ENCODE measurements at places on chromosomes 2 and 18.

- no peak for DNase-seq
Observed at GRCh38 chr2:26541401-26542193, 63.7 kb upstream of the OTOF start.

DNA sequence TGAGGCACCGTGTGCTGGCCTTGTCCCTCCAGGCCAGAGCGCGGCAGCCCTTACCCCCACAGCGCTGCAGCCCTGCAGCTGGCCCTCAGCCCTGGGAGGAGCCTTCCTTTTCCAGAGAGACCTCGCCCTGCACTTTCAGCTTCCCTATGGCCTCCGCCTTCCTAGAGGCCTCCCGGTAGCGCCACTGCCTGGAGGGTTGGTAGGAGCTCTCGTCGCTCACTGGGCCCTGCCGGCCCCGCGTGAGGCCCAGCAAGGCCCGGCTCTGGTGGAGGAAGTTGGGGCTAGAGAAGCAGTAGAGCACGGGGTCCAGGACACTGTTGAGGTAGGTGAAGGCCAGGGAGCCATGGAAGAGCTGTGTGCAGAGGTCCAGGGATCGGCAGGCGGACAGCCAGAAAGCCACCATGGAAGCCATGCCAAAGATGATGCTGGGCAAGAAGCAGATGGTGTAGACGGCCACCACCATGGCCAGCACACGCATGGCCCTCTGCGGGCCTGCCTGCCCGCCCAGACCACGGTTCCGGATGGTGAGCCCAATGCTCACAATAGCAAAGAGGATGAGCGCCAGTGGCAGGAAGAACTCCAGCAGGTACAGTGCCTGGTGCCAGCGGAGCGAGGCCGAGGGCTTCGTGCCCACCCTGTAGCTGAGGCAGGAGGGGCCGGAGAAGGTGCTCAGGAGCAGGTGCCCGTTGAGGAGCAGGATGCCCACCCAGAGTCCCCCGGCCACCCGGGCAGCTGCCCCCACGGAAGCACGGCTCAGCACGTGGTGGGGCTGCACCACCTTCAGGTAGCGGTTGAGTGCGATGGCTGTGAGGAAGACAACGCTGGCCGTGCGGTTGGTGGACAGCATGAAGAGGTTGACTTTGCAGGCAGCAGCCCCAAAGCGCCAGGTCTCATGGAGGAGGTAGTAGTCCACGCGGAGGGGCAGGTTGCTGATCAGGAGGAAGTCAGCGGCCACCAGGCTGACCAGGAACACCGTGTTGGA, 821 bp downstream of the OXER1 start:
- DNase-seq, result no peak

DNA sequence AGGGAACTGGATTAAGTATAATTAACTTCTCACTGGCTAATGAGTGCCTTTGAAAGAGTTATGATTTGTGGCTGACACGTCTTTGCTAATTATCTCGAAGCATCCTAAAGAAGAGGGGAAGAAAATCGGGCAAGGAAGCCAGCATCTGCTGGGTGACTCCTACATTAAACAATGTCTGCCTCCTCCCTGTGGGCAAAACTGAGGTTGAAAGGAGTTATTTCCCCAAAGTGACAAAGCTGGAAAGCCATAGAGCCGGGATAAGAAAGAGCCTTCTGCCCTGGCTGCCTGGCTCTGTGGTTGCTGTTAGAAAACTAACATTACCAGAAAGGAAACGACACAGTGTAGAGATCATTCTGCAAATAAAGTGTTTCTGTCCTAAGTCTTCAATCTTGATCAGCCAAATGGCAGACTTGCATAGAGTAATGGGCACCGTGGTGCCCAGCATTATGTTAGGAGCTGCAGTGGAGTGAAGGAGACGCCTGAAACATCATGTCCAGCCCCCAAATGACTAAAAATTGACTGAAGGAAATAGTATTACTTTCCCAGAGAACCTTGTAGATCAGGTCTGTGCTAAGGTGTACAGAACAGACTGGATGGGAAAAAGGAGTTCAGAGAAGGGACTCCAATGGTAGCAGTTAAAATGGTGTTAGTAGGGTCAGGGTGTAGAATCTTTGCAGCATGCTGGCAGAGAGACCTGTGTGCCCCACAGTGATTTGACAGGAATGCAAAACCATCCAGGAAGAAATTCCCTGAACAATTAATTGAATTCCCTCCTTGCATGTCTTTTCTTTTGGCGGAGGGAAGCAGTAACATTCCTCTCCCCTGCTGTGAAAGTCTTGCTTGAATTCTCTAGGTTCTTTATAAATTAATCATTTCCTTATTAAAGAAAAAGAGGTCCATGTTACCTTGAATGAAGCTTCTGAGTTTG, 44.4 kb downstream of the ALPK2 start:
- DNase-seq, result no peak

GRCh38 chr2:47569658-47570475, 166.9 kb downstream of the MSH2 start:
- no peak for DNase-seq

GRCh38 chr18:76495435-76496193, 572 bp upstream of the ZNF516 start:
- DNase-seq, result no peak

DNA sequence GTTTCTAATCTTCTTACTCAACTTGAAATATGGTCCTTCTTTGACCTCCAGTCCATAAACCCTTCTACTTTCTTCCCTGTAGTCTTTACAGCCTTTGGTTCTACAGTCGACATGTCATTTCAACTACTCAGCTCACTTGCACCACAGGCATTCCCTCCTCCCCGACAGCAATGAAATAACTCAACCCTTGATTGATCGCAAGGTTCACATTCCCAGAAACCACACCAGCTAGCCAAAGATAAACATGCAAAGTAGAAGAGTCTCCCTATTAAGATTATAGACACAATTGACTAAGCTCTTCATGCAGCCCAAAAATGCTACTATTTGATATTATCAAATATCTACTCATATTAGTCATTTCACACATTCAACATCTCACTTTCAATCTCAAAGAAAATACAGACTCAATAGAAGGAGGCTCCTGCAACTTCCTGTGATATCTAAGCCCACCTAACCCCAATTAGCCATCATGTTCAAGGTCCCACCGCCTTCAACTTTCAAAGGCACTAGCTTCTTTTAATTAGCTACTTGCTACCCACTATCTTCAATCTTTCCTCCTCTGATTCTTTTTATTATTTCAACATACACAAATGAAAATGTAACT, 50.8 kb downstream of the RTTN start:
- DNase-seq, result no peak

GRCh38 chr2:84121-84520, 37.8 kb upstream of the FAM110C start:
- DNase-seq, result no peak

DNA sequence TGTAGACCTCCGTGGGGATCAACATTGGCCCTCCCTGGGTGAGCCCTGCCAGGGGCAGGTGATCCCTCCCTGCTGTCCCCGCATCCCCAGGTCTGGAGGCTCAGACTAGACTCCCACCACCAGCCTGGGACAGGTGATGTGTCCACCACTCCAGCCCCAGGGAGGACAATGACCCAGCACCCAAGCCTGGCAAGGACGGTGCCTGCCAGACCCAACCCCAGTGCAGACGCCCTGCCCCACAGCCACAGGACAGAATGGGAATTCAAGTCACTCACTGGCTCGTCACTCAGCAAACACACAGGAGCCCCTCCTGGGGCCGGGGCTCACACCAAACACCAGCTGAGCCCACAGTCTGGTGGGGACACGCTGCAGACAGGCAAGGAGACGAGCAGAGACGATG, 239.7 kb downstream of the ATAD2B start:
- no peak for DNase-seq

DNA sequence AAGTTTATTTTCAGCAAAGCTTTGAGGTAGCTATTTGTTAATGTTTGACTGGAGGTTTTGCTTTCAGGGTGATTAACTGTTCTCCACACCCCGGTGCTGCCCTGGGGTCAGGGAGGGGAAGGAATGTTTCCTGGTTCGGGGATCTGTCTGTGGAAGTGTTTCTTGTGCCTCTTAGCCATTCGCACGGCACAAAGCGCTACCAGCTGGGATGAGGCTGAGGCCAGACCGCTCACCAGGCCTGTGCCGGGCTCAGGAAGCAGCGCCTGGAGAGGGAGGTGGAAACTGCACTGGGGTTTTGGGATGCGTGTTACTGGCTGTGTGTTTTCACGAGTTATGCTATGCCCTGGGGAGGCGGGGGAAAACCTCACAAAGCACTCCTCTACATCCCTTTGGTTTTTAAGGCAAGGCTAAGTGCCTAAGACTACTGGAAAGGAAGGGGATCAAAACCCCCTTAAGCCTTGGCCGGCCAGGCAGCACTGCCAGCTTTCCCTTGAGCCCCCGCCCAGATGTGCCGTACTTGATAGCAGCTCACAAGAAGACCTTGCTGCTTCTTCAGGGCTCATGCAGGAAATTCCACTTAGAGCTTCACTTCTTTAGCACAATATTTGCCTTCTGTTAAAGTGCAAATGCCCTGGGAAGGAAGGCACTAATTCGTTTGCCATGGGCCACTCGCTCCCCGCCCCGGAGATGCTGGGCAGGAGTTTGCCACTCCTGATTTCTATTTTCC, 65.7 kb upstream of the CNGA3 start:
- no peak for DNase-seq

DNA sequence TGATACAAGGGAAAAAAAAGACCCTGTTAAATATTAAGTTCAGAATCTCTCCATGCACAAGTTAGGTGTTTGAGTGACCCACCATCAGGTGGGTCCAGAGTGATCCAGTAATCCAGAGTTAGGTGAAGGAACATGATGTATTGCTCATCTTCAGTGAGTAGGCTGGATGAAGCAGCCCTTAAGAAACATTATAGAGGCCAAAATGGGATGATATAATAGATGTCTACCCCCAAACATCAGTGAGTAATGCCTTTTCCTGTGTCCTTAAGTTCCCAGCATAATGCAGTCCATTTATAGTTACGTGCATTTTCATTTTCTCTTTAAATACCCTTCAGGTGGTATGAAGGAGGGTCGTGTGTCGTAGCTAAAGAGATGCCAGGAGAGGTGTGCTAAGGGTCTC, 89.6 kb downstream of the MAP4K4 start:
- DNase-seq, result no peak

All from activated CD8-positive, alpha-beta memory T cell treated with anti-CD3 and anti-CD28 coated beads for 48 hours (primary cell).